ENCODE measurements at places on chromosomes 6 and 20.

DNA sequence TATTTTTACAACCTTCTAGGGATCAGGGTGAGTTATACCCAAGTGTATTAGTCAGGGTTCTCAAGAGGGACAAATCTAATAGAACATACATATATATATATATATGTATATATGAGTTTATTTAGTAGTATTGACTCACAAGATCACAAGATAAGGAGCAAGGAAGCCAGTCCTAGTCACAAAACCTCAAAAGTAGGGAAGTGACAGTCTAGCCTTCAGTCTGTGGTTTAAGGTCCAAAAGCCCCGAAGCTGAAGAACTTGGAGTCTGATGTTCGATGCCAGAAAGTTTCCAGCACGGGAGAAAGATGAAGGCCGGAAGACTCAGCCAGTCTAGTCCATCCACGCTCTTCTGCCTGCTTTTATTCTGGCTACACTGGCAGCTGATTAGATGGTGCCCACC lies 632.7 kb upstream of the AGPAT4 start:
- no peaks in the 10 kb centered on the region for H3K27me3 ChIP-seq
- DNase-seq = no peak
- no peak overlapping the region for H3K27ac ChIP-seq
- H3K36me3 ChIP-seq = no peaks in the 10 kb centered on the region
- no peaks in the 10 kb centered on the region for H3K4me1 ChIP-seq

- H3K27me3 ChIP-seq = peaks cover 11% of the 10 kb centered on the region
- no peak overlapping the region for H3K27ac ChIP-seq
- no peaks in the 10 kb centered on the region for H3K36me3 ChIP-seq
- H3K4me1 ChIP-seq = no peaks in the 10 kb centered on the region
Observed at GRCh38 chr20:17460119-17460518, 71.1 kb downstream of the BFSP1 start.

- no peak overlapping the region for H3K4me3 ChIP-seq
- H3K36me3 ChIP-seq = no peaks in the 10 kb centered on the region
- no peaks in the 10 kb centered on the region for H3K4me1 ChIP-seq
- DNase-seq = no peak
Observed at GRCh38 chr20:4470375-4470774, 251.3 kb upstream of the PRND start.

DNA sequence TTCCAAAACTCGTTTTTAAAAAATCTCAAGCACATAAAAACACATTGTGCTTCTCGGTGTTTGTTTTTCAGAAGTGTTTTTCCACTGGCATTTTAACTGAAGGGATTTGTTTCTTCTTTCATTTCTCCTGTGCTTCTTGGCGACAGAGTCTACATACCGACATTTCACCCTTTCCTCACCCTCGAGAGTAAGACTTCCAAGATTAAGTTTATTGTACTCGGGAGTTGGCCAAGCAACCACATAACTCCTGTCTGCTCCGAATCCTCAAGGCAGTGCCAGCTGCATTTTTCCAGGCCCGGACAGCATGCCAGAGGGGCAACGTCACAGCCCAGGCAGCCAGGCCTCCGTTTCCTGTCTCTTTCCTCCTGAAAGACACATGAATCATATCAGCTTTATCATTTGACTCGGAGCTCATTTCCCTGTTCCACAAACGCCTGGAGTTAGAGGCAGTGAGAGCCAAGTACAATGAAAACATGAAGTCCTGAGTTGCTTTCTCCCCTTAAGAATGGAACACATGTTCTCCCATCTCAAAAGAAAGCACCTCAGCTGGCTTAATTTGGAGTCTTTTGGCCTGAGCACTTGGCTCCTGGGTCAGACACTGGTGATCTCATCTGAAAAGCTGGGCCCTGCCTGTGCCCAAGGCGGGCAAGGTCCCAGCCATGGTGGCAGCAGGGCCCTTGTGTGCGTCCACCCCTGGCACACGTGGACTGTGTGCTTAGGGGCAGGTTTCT lies 23.2 kb upstream of the FAM50B start:
- H3K36me3 ChIP-seq = no peaks in the 10 kb centered on the region
- no peaks in the 10 kb centered on the region for H3K27me3 ChIP-seq
- no peak overlapping the region for H3K27ac ChIP-seq
- no peak overlapping the region for H3K4me3 ChIP-seq
- no peak for DNase-seq

DNA sequence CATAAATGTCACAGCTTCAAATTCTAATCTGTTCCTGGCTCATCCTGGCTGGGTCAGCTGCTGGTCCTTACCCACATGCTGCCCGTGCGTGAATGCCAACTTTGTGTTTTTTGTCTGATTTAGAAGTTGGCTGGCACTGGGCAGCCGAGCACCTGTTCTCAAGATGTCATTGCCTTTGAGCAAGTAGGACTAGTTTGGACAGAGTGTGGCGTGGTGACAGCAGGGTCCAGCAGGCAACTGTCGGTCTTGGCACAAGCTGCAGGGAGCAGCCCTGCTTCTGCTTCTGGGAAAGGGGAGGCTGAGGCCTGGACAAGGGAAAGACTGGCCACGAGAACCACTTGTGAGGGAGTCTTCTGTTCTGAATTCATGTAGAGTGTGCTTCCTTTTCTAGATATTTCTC lies 26.4 kb upstream of the ADRM1 start:
- no peak overlapping the region for H3K4me3 ChIP-seq
- no peak for DNase-seq
- H3K4me1 ChIP-seq = no peaks in the 10 kb centered on the region

DNA sequence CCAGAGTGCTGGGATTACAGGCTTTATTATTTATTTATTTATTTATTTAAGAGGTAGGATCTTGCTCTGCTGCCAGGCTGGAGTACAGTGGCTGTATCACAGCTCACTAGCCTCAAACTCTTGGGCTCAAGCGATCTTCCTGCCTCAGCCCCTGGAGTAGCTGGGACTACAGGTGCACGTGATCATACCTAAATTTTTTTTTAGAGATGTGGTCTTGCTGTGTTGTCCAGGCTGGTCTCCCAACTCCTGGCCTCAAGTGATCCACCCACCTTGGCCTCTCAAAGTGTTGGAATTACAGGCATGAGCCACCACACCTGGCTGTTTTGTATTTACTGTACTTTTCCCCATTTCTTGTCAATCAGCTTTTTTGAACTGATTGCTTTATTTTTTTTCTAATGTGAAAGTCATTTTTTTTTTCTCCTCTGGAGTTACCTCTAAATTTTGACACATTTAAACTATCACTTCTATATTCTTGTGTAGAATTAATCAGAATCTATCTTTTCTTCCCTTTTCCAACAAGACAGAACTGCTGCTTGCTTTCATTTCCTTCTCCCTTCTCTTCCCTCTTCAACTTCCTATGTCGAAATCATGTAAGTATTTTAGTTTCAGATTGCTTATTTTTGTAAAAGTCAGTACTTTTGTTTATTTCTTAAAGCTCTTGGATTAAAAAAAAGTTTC lies 12.0 kb downstream of the PANK2 start:
- no peak overlapping the region for H3K4me3 ChIP-seq
- H3K27ac ChIP-seq = peak overlapping the region; percentile 7
- no peak for DNase-seq
- H3K27me3 ChIP-seq = no peaks in the 10 kb centered on the region

DNA sequence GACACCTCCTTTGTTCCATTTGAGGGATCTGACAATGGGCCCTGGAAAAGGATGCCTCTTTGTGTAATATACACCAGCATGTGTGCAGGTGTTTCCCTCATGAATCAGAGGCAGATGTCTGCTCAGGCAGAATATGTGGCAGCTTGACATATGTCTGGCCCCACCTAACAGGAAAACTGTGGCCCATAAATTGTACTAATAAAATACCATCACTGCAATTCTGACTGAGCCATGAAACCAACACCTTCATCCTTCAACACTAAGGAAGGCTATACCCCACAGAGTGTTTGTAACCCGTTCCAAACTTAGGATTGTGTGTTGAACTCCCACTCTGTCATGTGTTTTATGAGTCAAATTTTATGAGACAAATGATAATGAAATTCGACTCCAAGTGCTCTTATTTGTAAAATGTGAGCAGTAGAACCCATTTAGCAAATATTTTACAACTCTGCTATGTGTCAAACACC lies 22.7 kb downstream of the LAMA4 start:
- peaks cover 3% of the 10 kb centered on the region for H3K27me3 ChIP-seq
- H3K27ac ChIP-seq = no peak overlapping the region
- no peak for DNase-seq
- H3K4me3 ChIP-seq = no peak overlapping the region
- no peaks in the 10 kb centered on the region for H3K4me1 ChIP-seq

DNA sequence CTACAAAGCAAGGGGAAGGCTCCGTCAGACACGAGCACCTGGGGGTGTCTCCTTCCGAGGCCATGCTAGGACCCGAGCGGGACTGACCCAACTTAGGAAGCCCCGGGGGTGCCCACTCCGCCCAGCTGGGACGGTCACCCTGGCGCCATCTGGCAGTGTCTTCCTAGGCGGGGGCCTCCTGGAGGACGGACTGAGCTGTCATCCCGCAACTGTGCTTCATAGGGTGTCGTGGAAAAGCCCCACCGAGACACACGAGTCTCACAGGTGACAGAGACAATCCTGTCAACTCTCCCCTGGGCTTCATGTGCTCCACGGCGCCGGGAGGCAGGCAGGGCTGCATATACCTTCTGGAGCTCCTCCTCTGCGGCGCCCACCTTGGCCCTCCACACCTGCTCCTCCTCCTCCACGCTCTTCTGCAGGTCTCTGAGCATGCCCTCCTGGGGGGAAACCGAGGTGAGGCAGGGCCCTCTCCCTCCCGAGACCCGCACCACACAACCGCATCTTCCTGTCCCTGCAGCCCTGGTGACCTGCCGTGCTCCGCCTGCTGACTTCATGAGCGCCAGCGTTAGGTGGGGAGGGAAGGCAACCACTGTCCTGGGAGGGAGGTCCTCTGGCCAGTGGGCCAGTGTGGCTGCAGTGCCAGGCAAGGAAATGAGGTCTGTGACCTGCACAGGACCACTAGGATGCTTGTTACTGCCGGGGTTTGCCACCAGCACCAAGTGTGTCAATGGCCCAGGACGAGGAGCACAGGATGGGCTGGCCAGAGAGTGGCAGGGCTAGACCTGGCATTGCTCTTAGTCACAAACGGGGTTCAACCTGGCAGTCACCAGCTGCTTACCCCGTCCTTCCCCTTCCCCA lies 50.7 kb downstream of the DSTN start:
- peaks cover 51% of the 10 kb centered on the region for H3K36me3 ChIP-seq
- H3K27ac ChIP-seq = no peak overlapping the region
- H3K27me3 ChIP-seq = no peaks in the 10 kb centered on the region

DNA sequence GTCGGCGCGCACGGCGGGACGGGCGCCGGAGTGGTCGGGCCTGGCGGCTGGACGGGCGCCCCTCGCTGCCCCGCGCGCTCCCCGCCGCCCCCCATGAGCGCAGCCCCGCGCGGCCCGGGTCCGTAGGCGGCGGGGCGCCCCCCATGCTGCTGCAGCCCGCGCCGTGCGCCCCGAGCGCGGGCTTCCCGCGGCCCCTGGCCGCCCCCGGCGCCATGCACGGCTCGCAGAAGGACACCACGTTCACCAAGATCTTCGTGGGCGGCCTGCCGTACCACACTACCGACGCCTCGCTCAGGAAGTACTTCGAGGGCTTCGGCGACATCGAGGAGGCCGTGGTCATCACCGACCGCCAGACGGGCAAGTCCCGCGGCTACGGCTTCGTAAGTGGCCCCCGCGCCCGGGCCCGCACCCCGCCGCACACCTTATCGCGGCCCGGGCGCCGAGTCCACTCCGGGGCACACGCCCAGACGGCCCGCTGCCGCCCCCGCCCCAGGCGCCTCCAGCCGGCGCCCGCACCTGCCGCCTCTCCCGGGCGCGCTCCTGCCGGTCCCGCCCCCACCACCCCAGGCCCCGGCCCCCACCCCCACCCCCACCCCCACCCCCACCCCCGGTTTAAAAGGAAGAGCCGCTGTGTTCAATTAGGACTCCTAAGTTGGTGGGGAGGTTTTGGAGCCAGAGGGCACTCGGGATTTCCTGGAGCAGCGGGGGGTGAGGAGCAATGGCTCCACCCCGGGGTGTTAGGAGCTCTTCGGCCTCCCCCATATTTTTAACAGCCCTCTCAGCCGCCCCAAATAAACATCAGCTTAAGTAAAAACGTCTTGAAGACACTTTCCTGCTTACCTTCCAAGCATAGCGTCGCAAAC lies 474 bp downstream of the RBM38 start:
- H3K4me3 ChIP-seq = peak overlapping the region; percentile 72
- H3K4me1 ChIP-seq = peaks cover 69% of the 10 kb centered on the region
- H3K36me3 ChIP-seq = peaks cover 37% of the 10 kb centered on the region
- H3K27ac ChIP-seq = peak overlapping the region; percentile 88

DNA sequence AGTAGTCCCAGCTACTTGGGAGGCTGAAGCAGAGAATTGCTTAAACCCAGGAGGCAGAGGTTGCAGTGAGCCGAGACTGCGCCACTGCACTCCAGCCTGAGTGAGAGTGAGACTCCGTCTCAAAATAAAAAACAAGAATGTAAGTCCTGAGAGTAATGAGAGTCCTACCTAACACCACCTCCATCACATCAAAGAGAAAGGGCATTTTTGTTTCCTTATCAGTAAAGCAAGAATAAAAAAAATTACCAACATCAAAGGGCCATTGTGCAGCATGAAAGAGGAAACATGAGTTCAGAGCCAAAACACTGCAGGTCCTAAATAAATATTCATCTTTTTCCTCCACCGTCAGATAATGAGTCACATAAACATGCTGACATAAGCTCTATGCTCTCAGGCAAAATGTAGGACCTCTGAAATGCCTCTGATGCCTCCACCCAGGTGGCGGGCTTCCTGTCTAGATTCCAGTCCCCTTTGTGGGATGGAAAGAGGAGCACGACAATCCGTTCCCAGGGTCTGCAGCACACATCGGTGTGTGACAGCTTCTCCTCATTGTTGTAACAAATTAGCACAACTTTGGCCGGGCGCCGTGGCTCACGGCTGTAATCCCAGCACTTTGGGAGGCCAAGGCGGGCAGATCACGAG lies 7.2 kb downstream of the ATP9A start:
- H3K27ac ChIP-seq = no peak overlapping the region
- H3K4me3 ChIP-seq = no peak overlapping the region
- H3K36me3 ChIP-seq = no peaks in the 10 kb centered on the region
- H3K4me1 ChIP-seq = no peaks in the 10 kb centered on the region
- no peak for DNase-seq

GRCh38 chr20:33276303-33277113 lies 6.5 kb upstream of the BPIFB1 start:
- no peak overlapping the region for H3K4me3 ChIP-seq
- H3K36me3 ChIP-seq = no peaks in the 10 kb centered on the region
- no peaks in the 10 kb centered on the region for H3K4me1 ChIP-seq
- no peak for DNase-seq

- no peaks in the 10 kb centered on the region for H3K4me1 ChIP-seq
- H3K4me3 ChIP-seq = no peak overlapping the region
- H3K27me3 ChIP-seq = no peaks in the 10 kb centered on the region
- H3K27ac ChIP-seq = no peak overlapping the region
- no peak for DNase-seq
Observed at GRCh38 chr6:49142421-49143151, 320.5 kb downstream of the MMUT start.

Measured in CD4-positive, alpha-beta T cell (primary cell).